NCI-H2081 (cell line): ENCODE measurements at places on chromosomes 12 and 14.

- peak; percentile 100 for DNase-seq
Measured at GRCh38 chr12:56645717-56646446, at the start of gene ATP5F1B. Gene ATP5F1B (minus strand): TSS chr12:56645984. CDS start chr12:56645963, 21 bp downstream.

DNA sequence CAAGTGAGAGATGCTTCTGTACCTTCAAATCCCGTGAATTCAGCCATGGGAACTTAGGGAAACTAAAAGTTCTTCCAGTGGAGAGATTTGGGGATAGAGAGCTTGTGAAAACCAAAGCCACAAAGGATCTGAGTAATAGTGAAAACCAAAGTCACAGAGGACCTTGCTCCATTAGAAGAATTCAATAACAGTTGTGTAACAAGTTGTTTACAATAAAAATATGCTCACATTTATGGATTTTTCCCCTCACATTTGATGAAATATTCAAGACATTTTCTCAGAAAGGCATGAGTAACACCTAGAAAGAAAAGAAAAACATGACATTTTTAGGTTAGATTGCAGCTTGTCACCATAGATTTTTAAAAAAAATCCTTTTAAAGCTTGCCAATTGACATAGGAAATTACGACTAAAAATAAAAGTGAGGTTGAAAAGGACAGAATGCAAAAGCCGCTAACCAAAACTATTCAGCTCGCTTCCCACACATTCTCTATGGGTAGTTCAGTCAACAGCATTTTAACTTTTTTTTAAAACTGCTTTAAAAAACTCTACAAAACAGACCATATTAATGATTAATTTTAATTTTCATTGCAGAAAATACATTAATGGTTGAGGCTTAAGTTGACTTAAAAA lies 113.2 kb downstream of the CAND1 start:
- DNase-seq = no peak

- no peak for DNase-seq
Measured at GRCh38 chr12:25979563-25979962, 21.1 kb downstream of the RASSF8 start.

DNA sequence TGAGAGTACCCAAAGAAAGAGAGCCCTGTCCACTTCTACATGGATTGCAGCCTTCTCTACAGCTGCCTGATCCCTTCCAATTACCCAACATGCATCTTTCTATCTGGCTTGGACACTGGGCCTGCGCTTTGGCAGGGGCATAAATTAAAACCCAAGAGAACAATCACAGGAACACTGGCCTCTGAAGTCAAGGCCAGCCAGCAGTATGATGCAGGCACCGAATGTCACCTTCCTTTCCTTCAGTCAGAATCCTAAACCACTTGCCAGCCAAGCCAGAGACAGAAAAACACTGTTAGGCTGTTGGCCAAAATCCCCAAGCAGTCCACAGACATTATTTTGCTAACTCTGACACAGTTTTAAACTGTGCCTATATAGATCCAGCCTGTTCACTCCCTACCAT lies 113.7 kb downstream of the DUSP6 start:
- DNase-seq = no peak

- no peak for DNase-seq
Measured at GRCh38 chr12:14219156-14219555, 146.3 kb upstream of the ATF7IP start.

DNA sequence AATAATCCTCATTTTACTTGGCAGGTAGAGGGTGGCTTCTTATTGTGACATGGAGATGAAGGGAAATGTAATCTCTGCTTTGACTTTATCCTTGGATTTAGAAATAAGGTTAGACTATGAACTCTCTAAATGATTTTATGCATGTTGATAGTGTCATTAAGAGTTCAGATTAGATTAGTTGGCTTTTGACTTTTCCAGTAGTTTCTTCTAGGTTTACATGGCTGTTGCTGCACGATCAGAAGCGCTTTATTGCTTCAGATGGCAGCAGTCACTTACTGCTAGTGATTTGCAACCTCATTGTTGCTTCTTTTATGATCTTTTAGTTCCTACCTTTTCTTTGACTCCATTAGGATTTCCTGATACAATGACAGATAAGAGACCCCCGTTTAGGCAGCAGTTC lies 32.3 kb downstream of the SLC15A5 start:
- no peak for DNase-seq

DNA sequence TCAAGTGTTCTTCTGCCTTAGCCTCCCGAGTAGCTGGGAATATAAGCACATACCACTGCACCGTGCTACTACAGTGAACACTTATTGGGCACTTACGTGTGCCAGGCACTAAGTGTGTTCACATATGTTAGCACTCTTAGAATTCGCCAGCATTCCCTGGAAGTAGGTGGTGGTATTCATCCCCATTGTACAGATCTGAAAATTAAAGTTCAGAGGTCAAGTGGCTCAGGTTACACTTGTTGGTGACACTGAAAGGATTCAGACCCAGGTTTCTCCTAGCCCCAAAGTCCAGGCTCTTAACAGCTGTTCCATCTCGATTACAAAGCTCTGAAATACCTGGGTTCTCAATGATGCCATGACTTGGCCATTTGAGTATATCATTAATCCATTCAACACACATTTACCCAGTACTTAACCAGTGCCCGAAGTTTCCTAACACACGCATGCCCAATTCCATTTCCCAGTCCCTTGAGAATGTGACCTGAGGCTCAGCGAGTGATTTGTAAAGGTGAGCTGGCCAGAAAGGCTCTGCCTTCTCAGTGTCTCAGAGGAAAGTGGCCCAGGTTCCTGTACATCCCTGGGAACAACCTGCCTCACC lies 4.8 kb downstream of the MVK start:
- DNase-seq = no peak

GRCh38 chr14:59262717-59263454 lies 74.4 kb downstream of the DAAM1 start:
- no peak for DNase-seq

- DNase-seq = no peak
Measured at GRCh38 chr14:101250948-101251811, 310.1 kb upstream of the DIO3 start.

- no peak for DNase-seq
Measured at GRCh38 chr12:105862163-105862821, 276.5 kb downstream of the NUAK1 start.

DNA sequence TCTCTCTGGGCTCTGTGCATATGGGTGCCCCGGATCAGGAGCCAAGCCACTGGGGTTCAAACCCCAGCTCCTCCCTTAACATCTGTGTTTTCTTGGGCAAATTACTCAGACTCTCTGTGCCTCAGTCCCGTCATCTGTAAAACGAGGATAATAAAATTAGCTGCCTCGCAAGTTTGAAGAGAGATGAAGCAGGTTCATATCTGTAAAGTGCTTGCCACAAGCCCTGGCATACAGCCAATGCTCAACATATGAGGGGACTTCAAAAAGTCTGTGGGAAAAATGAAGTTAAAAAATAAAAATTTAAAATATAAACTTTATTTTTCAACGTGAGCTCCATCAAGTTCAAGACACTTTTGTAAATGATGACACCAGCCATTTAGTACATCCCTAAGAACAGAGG lies 276.7 kb downstream of the FOXN3 start:
- DNase-seq = no peak

GRCh38 chr14:103115845-103116572 lies 7.3 kb upstream of the TNFAIP2 start:
- no peak for DNase-seq

GRCh38 chr12:108063192-108063591 lies 65.9 kb upstream of the WSCD2 start:
- no peak for DNase-seq

DNA sequence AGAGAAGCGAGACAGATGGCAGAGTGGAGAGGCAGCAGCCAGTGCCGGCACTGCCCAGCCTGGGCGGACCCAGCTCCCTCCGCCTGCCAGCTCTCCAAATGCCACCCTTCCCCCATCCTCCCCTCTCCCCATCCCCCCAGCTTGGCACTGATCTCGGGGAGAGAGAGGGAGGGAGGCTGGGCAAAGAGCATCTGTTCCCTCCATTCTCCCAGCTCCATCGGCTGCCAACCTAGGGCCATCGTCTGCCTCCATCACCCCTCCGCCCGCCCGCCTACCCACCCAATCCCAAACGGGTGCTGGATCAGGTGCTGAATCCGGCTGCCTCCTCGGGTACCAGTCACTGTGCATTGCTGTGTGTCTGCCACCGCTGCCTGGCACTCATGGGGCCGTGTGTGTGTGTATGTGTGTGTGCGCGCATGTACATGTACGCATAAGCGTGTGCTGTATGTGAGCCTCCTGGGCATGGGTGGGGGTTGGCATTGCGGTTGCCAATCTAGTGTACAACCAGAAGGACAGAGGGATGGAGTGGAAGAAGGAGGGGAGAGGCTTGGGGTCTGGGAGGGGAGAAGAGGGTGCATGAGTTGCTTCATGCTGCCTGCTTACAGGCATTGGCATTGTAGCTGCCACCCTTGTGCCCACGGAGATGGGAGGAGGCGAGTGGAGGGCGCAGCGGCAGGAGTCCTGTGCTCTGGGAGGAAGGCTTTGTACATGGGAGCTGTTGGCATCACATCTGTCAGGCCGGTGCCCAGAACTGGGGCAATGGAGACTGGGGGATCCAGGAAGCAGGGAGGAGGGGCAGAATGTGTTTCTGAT lies 38.4 kb downstream of the ZFHX2 start:
- peak; percentile 22 for DNase-seq

DNA sequence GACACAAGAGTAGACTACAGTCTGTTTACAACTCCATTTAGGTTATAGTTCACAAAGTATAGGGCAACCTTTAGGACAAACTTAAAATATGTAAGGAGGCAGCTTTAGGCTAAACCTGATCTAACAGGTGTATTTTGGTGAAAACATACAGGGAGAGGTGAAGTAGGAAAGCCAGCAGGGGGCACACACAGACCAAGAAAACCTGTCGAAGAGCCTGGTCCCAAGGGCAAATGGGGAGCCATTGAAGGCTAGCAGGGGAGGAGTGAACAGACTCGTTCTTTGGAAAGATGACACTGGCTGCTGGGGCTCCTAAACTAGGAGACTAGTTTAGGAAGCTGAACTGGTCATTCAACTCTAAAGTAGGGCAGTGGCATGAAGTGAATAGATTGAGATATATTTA lies 138.8 kb upstream of the WSCD2 start:
- no peak for DNase-seq

GRCh38 chr14:95679998-95680735 lies 6.1 kb upstream of the TCL1B start:
- DNase-seq = peak; percentile 64

GRCh38 chr14:32900547-32900946 lies 38.1 kb upstream of the NPAS3 start:
- DNase-seq = no peak

GRCh38 chr12:113933201-113933786 lies 32.8 kb downstream of the RBM19 start:
- no peak for DNase-seq

DNA sequence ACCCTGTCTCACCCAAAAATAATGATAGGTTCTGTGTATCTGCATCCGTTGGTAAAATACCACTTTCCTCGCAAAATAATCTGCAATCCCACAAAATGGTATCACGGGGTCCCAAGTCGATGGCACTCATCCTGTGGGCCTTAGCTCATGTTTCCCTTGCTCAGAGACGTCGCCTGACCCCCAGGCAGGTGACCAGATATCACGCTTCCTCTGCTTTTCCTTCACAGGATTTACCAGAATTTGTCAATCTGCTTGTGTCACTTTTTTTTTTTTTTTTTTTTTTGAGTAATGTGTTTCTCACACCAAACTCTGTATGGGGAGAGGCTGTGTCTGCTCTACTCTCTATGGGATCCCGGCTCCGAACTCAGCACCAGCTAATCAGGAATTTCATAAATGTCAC lies 162.7 kb downstream of the PRKCH start:
- no peak for DNase-seq

DNA sequence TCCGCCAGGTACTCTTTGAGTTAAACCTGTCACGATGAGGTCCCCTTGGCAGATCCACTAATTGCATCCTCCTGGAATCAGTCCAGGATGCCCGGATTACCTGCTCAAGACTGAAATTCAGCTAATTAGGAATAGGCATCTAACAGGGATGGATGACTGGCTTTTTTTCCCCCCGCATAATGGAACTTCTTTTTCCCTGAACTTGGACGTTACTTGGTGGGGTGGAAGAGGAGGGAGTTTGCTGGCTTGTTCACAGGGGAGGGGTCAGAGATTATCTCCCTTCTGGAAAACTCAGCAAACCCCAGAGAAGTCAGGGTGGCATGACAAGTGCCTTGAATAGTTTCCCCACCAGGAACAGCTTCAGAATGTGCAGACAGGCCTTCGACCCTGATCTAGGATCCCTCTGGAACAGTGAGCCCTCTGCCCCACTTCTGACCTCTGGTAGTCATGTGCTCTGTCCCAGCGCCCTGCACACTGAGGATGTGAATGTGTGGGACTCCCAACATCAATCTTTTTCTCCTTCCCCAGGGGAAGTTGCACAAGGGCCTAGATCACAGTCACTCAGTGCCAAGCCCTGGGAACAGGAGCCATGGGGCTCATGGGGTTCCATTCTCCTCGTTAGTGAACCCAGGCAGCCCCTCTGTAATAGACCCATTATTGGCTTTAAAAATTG lies 142.5 kb downstream of the SMOC1 start:
- peak; percentile 62 for DNase-seq

DNA sequence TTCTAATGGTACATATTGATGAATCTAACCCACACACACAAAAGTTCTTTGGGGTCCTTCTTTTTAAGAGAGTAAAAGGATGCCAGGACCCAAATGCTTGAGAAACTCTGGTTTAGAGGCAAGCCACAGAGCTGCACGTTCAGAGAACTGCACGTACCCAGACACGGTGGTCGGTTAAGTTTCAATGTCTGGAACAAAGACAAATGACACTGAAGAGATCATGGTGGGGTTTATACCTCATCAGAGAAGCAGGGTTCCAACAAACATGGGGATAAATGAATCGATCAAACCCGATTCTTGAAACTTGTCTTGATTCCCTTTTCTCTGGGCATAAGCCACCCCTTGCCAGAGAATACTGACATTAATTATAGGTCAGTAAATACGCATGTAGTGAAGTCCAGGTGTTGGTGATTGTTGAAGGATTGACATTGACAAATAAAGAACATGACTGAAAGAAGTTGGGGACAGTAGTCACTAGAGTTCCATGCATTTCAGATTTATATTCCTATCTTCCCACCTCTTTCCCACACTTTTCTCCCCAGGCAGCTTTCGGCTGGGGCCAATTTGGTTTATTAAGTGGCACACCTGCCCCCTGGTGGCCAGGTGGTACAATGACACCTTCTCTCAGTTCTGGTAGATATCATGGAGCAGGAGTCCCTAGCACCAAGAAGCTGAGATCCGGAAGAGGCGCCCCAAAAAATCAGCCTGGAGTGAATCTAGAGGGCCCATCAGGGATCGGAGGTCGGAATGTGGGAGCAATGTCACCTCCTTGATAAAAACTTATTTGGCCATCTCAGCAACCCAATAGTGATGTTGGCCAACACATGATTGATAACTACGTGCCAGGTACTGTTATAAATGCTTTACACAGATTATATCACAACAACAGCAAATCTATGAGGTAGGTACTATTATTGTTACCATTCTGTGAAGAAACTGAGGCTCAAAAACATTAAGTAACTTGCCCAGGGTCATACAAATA lies 17.8 kb upstream of the HDAC7 start:
- peak; percentile 69 for DNase-seq

DNA sequence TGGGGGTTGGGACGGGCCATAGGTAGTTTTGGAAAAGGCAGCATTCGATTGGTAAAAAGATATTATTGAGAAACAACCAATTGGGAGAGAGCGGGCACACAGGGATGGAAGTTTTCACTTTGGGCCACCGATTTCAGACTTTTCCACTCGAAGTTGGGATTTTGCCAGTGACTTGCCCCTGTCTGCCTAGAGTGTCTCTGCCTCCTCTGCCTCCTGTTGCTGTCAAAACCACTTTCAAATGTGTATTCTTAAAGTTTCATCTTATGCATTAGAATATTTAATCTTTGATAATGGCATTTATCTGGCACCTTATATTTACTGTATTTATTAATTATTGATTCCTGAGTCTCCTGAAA lies 182.3 kb downstream of the FUT8 start:
- no peak for DNase-seq

GRCh38 chr14:38233218-38233617 lies 22.7 kb downstream of the CLEC14A start:
- no peak for DNase-seq
